ENCODE measurements at places on chromosomes 12 and 14. TPM values are rescaled to one million over a fixed set of nuclear protein-coding genes. Genes with fewer than 3 reads are reported as not detected.

GRCh38 chr12:22037947-22038346 lies 8.1 kb upstream of the CMAS start:
- DNase-seq, result no peak

DNA sequence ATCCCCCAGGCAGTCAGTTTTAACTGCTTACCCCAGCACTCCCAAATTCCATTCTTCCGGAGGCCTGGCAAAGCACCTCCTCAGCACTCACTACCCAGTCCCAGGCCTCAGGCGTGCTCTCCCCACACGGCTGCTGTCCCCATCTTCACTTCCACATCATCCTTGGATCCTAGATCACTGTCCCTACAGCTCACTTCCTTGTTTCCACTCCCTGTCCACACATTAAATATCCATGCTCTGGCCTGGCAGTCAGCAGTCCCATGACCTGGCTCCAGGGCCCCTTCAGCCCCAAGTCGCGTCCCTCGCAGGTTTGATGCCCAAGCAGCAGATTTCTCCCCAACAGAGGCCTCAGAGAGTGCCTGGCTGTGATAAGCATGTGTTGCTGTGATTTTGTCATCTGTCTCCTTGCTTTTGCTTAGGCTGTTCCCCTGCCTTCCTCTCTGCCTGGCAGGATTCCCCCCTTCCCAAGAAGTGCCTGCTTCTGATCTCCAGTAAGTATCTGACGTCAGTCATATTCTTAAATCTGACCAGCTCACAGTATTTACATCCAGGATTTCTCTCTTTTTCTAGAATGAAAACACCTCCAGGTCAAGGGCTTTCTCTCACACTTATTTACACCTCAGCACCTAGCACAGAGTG lies 241.7 kb downstream of the ZFP36L1 start:
- no peak for DNase-seq

DNA sequence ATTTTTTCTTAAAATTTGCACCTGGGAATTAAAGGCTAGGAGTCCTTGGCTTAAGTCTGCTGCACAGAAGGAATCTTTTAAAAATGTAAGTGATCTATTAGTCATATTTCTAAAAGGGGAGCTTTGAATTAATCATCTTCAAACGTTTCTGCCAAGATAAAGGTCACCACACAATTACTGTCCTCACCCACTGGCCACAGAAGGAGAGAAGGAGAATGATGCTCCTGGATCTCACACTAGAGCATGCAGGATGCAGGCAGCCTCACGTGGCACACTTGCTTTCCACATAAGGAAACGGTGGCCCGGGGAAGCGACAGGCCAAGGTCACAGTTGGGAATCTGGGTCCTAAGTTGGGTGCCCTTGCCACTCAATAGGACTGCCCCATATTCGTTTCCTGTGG lies 16.9 kb downstream of the PLEKHG7 start:
- DNase-seq, result no peak

Gene OTX2
- total RNA-seq, result not detected

DNA sequence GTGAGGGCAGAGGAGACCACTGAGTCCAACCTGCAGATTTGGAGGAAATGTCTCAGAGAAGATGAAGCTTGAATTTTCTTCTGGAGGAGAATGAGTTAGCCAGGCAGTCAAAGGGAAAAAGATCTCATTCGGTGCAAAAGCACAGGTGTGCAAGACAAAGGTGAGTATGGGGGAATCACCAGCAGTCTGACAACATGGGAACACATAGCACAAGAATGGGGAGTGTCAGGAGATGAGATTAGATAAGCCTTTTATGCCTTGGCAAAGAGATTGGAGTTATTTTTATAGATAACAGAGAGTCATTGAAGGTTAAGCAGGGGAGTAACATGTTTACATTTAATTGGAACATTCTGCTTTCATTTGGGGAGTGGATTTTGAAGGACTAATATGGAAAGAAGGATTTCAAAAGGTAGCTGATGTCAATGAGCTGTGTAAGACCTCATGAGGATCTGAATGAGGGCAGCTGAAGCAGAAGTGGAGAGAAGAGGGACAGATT lies 171.3 kb upstream of the NTF3 start:
- no peak for DNase-seq

DNA sequence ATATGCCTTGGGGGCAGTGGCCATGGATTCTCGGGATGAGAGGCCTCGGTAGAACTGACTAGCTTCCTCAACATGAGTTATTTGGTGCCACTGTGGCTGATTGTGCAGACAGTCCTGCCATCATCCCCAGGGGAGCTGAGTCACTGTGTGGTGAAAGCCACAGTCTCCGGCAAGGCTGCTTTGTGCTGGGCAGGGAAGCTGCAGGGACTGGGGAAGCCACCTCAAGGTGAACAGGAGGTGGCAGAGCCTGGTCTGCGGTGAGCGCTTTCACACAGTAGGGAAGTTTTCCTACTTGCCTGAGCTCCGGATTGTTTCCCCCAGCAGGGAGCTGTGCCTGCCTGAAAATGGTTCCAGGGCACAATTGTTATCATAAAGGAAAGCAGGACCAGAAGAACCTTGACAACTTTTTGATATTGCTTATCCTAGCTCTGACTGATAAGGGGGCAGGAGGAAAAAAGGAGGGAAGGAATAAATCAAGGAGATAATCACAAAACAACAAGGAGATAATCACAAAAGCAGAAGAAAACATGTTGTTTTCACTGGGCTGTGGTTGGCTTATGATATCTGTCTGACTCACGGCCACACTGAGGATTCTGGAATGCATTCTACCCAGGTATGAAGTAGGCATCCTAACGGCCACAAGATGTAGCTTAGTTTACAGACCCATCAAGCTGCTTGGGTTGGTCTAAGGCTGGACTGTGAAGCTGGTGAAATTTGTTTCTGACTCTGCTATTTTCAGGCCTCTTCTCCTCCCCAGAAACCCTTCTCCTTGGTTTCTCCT lies 32.2 kb upstream of the GNG2 start:
- DNase-seq, result no peak

Data from sciatic nerve (tissue), 2 donors.